ENCODE measurements at places on chromosomes 1 and 21.

DNA sequence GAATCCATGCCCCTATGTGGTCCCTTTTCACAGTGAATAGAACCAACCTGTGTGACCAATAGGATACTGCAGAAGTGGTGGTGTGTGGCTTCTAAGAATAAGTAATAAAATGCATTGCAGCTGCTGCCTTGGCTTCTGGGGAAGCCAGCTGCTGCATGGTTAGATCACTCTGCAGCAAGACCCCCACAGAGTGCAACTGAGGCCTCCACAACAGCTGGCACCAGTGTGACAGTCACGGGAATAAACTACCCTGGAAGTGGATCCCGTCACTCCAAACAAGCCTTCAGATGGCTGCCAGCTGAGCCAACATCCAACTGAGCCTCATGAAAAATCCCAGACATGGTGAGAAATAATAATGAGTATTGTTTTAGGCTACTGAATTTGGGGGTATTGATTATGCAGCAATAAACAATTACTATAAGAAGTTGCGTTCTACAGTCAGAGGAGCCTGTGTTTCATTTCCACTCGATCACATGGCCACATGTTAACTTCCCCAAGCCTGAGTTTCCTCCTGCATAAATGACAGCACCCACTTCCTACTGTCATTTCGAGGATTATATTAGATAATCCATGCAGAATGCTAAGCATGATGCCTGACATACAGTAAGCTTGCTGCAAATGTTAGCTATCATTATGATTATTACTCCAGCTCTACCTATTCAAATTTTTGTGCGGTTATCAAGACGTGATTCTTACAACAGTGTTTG is 20.8 kb upstream of the COG2 start:
- H3K27ac ChIP-seq: no peak overlapping the region
- H3K4me1 ChIP-seq: no peaks in the 10 kb centered on the region
- peaks cover 19% of the 10 kb centered on the region for H3K27me3 ChIP-seq
- H3K36me3 ChIP-seq: no peaks in the 10 kb centered on the region
- no peak for ATAC-seq

DNA sequence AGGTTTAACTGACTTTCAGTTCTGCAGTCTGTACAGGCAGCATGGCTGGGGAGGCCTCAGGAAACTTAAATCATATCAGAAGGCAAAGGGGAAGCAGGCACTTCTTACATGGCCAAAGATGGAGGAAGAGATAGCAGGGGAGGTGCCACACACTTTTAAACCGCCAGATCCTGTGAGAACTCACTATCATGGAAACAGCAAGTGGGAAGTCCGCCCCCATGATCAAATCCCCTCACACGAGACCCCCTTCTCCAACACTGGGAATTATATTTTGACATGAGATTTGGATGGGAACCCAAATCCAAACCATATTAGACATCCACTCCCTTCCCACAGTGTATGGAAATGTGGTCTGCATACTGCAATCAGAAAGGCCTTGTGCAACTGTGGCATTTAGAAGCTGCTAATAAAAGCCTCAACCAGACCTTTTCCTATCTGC is 148.2 kb downstream of the FCRL5 start:
- H3K27me3 ChIP-seq: peaks cover 32% of the 10 kb centered on the region
- H3K4me3 ChIP-seq: no peak overlapping the region
- no peaks in the 10 kb centered on the region for H3K36me3 ChIP-seq
- no peaks in the 10 kb centered on the region for H3K4me1 ChIP-seq

GRCh38 chr1:117106478-117106877 is 15.1 kb downstream of the TRIM45 start:
- peaks cover 32% of the 10 kb centered on the region for H3K4me1 ChIP-seq
- peaks cover 54% of the 10 kb centered on the region for H3K36me3 ChIP-seq
- no peaks in the 10 kb centered on the region for H3K27me3 ChIP-seq
- H3K4me3 ChIP-seq: peak overlapping the region; percentile 9
- H3K27ac ChIP-seq: peak overlapping the region; percentile 29
- ATAC-seq: peak; percentile 89

GRCh38 chr1:39258146-39258924 is 53.8 kb downstream of the MACF1 start:
- H3K4me1 ChIP-seq: peaks cover 21% of the 10 kb centered on the region
- peaks cover 9% of the 10 kb centered on the region for H3K36me3 ChIP-seq
- no peak overlapping the region for H3K4me3 ChIP-seq
- no peaks in the 10 kb centered on the region for H3K27me3 ChIP-seq
